Kasumi-1 (cell line): ENCODE measurements at places on chromosomes 2 and 18.

DNA sequence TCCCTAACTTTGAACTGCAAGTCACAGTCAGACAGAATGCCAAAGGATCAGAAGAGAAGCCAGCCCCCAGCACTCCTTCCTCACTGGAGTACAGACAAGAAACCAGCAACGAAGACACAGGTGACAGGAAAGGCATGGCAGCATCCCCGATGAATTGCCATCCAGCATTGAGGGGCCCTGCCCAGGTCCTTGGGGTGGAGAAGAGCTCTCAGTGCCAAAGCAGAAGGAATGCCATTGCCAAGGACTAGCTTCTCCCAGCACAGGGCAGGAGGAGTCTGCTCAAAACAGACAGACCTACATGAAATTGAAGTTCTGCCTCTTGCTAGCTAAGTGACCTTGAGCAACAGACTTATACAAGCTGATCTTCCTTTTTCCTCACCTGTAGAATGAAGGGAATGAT lies 220.1 kb downstream of the L3MBTL4 start:
- DNase-seq = no peak

GRCh38 chr2:206211657-206212255 lies 52.1 kb downstream of the EEF1B2 start:
- DNase-seq = no peak

DNA sequence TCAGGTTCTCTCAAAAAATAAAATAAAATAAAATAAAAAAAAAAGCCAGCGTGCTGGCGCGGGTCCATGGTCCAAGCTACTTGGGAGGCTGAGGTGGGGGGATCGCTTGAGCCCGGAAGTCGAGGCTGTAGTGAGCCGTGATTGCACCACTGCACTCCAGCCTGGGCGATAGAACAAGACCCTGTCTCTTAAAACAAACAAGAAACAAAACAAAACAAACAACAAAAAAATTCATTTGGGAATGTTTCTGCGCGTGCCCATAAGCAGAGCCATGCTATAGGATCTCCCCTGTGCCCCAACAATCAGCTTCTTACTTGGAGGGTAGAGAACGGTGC lies 16.4 kb upstream of the CD8A start:
- DNase-seq = no peak

DNA sequence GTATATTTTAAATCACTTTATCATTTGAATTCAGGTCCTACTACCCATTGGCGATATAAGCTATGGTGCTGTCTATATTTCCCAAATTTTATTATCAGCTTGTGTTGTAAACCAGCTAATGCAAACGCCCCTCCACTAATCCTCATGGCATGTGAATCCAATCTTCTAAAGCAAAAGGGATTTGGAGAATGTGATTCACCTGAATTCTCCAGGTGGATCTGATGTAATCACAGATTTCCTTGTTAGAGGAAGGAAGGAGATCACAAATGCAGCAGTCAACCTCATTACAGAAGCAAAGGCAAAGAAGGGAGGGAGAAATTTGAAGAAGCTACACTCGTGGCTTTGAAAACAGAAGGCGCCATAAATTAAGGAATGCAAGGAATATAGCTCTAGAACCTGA lies 431.1 kb upstream of the CDH19 start:
- DNase-seq = no peak

- no peak for DNase-seq
These were observed 40.9 kb upstream of the TRIM43B start for GRCh38 chr2:95525294-95526035.

GRCh38 chr2:207225773-207226172 lies 60.0 kb upstream of the KLF7 start:
- DNase-seq = no peak

DNA sequence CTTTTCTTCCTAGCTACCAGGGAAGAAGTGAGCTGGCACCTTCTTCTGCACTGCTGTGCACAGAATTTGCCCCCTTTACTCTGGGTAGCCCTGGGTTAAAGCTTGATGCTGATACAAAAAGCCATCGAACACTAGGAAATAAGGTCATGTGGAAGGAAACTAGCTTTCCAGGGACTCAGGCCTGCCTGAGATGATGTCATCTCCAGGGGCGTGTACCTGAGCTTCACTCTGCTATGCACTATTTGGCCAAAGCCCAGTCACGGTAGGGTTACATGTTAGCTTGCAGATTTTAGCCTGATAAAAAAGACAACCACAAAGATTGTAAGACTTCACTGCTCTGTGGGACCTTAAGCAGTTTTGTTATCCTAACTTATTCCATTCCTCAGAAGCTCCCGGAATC lies 20.4 kb downstream of the EDAR start:
- DNase-seq = no peak

DNA sequence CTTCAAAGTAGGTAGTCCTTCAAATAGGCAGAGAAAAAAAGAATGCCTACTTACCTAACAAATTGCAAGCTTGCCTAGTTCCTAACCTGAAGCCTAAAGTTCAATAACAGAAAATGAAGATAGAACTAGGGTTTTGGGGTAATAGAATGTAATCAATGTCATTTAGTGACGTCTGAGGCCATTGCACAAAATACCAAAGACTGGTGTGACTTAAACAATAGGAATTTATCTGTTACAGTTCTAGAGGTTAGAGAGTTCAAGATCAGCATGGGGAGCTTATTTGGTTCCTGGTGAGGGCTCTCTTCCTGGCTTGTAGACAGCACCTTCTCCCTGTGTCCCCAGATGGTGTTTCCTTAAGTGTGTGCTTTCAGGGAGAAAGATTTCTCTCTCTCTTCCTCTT lies 4.7 kb upstream of the NPC1 start:
- no peak for DNase-seq

- no peak for DNase-seq
These were observed 96.4 kb downstream of the DTNA start for GRCh38 chr18:34806527-34806926.

GRCh38 chr2:49224426-49225010 lies 70.2 kb upstream of the FSHR start:
- no peak for DNase-seq

DNA sequence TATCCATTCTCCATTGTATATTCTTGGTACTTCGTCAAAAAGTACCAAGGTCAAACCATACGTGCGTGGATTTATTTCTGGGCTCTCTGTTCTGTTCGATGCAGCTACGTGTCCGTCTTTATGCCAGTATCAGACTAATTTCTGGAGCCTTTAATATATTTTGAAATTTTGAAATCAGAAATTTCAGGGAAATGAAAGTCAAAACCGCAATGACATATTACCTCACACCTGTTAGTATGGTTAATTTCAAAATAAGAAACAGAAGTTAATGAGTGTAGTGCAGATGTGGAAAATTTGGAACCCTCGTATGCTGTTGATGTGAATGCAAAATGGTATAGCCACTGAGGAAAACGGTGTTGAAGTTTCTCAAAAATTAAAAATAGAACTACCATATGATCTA lies 156.1 kb upstream of the TRIB2 start:
- DNase-seq = no peak

- DNase-seq = no peak
These were observed 227.6 kb downstream of the ASXL3 start for GRCh38 chr18:33805592-33805991.

- no peak for DNase-seq
These were observed 889.3 kb upstream of the CELF4 start for GRCh38 chr18:38454764-38455469.

GRCh38 chr2:35819033-35819432 lies 536.5 kb upstream of the CRIM1 start:
- DNase-seq = no peak

- DNase-seq = no peak
These were observed 1127.1 kb downstream of the DPP10 start for GRCh38 chr2:115569547-115569946.

DNA sequence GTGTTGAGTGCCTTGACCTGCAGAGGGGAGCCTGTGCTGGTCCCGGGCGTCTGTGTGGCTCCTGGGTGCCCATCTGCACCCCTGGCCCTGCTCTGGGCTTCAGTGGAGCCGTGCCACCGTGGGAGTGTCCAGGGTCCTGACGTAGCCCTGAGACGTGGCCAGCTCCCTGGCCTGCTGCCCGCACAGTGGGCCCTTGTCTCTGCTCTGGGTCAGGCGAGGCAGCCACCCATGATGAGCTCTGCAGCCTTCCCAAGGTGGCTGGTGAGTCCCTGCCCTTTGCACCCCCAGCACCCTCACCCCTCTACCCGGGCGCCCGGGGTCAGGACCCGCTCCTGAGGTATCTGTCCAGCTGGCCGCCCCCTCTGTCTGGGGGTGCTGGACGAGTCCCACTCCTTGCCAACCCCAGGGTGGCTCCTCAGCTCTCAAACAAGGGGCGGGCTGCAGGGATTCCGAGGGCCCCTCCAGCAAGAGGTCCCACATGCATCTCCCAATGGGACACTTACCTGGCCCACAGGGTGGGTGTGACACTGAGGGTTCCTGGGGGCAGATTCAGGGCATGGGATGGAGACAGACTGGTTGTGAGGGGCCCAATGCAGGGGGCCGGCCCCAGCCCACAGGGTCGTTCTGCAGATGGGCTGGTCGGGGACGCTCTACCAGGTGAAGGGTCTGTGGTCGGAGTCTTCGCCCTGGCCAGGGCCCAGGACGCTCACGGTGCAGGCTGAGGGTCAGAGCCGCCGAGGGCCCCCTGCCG lies 2.4 kb downstream of the NEU4 start:
- DNase-seq = no peak

DNA sequence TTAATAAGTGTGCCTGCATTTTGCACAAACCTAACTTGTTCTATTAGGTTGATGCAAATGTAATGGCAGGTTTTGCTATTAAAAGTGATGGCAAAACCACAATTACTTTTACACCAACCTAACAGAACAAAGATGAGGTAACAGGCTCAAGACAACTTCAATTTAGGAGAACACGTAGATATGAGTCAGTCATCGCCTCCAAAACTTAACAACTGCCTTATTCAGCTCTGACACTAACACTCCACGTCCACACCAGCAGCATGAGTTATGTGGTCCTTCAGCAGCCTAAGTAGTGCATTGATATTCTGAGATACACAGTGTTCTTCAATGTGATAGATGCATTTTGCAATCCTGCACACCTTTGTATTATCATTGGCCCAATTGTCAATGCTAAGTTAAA lies 1175.1 kb upstream of the ACVR2A start:
- DNase-seq = no peak

- DNase-seq = no peak
These were observed 2.5 kb upstream of the RAD51AP2 start for GRCh38 chr2:17520761-17521160.

GRCh38 chr2:186595219-186595618 lies 5.4 kb downstream of the ITGAV start:
- DNase-seq = no peak

DNA sequence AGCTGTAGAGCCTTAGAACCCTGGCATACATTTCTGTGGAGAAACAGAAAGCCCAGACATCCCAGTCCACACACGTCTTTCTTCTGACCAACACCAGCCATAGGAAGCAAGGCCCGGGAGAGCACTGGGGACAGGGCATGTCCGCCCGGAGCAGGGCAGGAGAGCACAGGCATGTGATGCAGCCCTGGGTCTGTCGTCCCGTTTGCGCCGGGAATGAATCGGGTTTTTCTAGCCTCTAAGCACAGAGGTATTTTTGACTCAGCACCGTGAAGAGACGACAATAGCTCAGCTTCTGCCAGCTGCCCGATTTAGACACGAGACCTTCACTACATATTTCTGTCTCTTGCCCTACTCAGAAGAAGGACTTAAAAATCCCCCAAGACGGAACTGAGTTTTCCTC lies 7.3 kb upstream of the AMMECR1L start:
- no peak for DNase-seq

- no peak for DNase-seq
These were observed 2.1 kb upstream of the MOGAT1 start for GRCh38 chr2:222669353-222669752.

- DNase-seq = no peak
These were observed 107.2 kb upstream of the ETAA1 start for GRCh38 chr2:67289921-67290371.

DNA sequence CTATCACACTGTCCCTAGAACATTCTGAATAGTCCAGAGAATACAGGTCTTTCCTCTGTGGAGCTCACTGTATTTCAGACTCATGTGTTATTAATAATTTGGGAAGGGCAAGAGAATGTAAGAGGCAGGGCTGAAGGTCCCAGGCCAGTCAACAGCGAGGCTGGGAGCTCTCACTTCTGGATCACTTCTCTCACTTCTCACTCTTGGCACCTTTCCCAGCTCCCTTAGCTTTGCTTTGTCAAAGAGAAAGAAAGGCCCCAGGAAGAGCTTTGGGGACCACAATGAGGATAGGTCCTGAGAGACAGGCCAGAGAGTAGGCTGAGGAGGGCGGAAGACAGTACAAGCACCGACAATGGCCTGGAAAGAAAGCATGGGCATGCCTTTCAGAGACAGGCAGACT lies 11.2 kb downstream of the EFR3B start:
- no peak for DNase-seq

GRCh38 chr18:33594799-33595198 lies 16.8 kb downstream of the ASXL3 start:
- no peak for DNase-seq

DNA sequence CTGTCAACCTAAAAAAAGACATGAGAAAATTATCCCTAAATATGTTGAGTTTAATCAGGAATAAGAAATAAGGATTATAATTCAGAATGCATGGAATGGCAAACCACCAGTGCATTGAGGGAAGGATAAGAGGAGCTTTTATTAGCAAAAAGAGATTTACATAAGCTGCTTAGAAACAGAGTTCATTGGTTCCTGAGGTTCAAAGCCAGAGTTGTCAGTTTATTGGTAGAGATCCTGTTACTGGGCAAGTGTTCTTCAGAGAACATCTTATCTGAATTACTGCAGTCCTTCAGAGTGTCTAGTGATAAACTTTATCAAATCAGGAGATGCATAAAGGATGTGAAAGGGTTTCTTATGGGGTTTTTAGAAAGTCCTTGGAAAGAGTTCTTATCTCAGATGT lies 76.0 kb upstream of the MEX3C start:
- DNase-seq = no peak

DNA sequence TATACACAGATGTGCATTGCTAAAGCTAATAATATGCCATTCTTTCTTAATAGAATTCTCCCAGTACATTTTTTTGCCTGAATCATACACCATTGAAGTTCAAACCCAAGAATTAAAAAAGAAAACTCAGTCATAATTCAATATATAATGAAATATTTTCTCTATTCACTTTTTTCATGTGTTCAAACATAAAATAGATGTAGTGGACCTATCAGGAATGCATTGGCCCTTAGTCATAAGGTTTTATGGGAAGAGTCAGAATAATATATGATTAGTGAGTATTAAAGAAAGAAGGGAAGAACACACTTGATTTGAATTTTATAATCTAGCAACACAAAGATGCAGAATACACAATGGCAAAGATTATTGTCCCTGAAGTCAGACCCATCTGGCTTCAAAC lies 297.0 kb upstream of the COL3A1 start:
- no peak for DNase-seq

DNA sequence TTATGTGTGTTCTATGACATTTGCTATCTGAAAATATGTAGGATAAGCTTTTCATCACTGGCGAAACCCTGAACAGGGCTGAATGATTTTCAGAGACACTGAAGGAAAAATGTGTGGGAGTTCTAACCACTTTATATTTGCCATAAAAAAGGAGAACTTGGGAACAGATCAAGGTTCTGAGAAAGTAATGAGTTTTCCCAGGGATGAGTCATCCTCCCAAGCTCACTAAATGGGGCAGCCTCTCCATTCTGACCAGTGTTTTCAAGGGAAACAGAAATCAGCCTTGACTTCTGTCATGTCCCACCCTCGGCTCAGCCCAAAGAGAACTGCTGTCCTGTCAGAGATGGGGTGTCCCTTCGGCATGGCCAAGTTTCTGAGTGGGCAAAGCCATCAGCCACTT lies 2109.8 kb upstream of the CELF4 start:
- DNase-seq = no peak

GRCh38 chr2:74481961-74482800 lies 617 bp downstream of the CCDC142 start:
- peak; percentile 59 for DNase-seq
